ENCODE measurements at places on chromosomes 7 and 10.

DNA sequence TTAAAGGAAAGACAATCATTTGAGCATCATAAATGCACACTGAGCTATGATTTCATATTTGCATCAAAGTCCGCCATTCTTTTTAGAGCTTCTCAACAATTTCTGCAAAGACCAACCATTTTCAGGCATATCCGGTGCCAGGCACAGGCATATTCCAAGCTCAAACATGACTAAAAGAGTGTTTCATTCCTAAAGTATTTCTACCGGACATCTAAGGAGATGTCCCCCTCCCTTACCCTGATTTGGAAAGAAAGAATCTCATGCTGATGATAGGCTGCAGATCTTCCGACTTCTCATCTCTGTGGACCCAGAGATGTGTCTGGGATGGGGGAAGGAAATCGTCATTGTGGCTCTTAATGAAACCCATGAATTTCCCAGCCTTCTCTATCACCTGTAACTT, 600.5 kb upstream of the MGMT start:
- DNase-seq, result no peak

- DNase-seq, result no peak
Observed at GRCh38 chr7:25105911-25106310, 19.1 kb downstream of the CYCS start.

DNA sequence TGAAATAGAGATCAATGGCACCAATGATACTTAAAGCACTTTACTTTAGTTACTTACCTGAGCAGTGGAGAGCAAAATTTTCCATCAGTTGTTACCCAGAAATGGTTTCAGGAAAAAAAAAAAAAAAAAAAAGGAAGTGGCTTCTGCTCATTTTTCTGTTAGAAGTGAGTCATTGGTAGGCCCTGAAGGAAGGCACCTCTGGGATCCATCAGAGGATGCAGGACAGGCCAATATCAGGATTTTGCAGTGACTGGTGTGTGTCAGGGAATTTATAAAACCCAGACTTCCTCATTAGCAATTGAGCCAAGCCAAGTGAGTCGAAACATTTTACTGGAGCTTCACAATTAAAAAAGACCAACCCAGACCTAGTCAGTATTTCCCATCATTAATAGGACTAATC, 2.3 kb upstream of the SMIM30 start:
- no peak for DNase-seq

DNA sequence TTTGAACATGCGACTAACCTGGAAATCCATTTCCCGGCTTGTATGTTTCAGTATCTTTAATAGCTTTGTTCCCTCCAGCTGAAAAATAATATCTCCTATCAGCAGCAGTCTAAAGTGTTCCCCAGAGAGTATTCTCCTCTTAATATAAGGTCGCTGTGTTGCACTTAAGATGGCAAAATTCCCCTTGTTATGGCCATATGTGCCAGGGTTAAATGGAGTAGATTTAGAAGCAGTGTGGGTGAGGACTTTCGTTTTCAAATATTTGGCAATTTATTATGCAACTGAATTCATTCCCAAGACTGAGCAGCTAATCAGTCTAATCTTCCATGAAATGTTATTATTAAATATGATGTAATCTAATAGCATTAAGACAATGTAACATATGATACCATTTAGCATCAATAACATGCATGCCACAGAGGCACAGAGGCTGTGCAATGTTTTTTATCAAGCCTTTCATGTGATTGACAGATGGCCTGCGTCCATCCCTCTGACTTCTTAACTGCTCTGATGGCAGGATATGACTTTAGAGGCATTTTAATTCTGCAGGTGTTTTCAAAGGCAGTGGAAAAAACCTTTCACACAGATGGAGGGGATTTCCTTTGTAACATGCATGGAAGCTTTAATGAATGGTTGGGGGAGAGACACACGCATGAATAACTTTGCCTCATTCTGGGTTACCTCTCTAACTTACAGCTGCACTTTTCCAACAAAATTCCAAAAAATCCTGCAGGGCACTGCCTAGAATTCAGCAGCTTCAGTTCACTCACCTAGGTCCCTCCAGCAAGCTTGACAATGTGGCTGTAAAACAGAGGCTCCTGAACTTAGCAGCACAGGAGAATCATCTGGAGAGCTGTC, 55.1 kb upstream of the ZPBP start:
- peak; percentile 51 for DNase-seq

DNA sequence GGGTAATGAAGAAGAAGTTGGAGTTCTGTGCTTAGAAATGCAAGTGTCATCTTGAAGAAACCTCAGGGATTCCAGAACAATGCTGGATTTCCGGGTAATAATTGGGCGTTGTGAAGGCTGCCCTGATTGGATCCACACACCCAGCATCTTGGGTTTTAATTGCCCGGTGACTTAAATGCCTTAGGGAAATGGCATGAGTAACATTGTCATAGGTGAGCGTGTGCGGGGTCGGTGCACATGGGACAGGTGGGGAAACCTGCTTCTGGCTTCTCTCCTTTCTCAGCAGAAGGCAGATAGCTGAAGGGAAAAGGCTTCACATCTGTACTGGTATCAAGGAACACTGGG, 15.2 kb upstream of the CAMK1D start:
- DNase-seq, result no peak

- no peak for DNase-seq
Observed at GRCh38 chr10:77478962-77479359, 158.6 kb downstream of the KCNMA1 start.

GRCh38 chr10:70661623-70662361, 10.5 kb upstream of the ADAMTS14 start:
- no peak for DNase-seq

DNA sequence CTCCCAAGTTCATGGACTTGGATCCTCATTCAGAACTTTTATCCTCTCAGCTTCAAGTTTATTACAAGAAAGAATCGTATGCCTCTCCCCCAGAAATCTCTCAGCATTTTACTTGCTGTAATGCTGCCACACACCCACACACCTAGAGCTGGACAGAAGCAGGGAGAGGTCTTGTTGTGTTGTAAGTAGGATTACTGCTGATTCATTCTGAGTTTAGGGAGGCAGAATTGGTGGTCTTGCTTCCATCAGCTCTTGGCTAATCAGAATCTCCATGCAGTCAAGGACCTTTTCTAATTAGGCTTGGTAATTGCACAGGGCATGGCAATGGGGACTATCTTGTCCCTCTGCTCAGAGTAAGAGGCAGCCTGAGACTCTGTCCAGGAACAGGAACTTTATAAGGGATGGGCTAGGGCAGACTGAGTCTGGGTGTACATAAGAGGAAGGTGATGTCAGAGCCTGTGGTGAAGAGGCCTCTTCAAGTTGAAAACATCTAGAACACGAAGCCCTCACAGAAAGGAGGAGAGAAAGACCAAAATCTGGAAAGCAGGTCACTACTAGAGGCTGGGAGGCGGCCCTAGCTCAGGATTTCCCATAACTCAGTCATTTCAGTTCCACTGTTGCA, 7.0 kb upstream of the PTPRE start:
- DNase-seq, result no peak

- DNase-seq, result no peak
Observed at GRCh38 chr10:624605-625332, 64.7 kb downstream of the DIP2C start.

DNA sequence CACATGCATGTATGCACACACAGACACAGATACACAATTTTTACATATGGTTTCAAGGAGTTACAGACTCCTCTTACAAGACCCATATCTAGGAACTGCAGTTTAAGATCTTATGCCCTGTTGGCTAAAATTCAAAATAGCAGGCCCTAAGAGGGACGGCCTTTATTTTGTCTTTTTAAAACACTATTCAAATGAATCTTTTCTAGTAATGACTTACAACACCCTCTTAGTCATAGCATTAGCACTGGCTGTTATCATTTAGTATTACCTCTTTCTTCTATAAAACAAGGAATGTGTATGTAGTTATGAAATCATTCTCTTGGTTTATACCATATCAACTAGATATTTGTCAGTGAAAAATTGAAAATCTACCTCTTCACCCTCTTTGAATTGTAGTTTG, 15.3 kb downstream of the PAPSS2 start:
- DNase-seq, result no peak

DNA sequence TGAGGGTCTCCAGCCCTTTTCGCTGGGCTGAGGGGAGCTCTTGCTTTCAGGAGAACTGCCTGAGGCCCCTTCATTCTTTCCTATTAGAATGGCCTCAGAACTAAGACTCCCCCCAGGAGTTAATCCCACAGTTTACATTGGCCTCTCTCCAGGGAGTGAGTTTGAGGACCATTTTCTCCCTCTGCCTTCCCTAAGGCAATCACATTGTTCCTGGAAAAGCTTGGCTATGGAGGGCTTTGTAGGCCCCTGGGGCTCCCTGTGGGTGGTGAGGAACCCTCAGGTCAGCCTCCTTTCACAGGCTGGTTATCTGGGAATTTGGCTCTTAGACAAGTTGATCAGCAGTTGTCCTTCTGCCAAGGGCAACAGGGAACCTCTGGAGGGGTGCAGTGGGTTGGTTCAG, 343.7 kb downstream of the RPS24 start:
- DNase-seq, result no peak

- no peak for DNase-seq
Observed at GRCh38 chr10:71203716-71204115, 8.7 kb upstream of the UNC5B start.

- no peak for DNase-seq
Observed at GRCh38 chr7:117492649-117493048, 12.8 kb downstream of the CFTR start.

DNA sequence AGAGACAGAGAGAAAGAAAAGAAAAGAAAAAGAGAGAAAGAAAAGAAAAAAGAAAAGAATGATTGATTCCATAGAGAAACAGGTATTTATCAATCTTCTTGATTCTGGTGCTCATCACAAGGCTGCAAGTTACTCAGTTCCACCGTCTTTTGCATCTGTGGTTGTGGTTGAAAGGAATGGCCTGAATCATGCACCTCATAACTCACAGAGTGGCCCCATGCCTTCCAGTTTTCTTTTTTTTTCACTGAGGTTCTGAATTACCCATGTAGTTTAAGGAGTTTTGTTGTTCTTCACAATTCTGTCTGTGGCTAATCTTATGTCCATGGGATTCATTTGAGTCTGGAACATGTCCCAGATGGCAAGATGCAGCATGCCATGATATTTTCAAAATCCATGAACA, 156.0 kb downstream of the ZNF33B start:
- DNase-seq, result no peak

- DNase-seq, result no peak
Observed at GRCh38 chr10:112792487-112793201, 157.4 kb upstream of the TCF7L2 start.

DNA sequence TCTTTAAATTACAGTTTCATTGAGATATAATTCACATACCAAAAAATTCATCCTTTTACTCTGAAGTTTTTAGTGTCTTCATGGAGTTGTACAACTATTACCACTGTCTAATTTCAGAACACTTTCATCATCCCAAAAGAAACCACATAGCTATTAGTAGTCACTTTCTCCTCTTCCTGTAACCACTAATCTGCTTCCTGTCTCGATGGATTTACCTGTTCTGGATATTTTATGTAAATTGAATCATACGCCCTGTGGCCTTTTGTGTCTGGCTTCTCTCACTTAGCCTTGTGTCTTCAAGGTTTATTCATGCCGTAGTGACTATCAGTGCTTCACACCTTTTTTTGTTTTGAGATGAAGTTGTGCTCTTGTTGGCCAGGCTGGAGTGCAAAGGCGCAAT, 135.5 kb downstream of the DOCK1 start:
- DNase-seq, result no peak

DNA sequence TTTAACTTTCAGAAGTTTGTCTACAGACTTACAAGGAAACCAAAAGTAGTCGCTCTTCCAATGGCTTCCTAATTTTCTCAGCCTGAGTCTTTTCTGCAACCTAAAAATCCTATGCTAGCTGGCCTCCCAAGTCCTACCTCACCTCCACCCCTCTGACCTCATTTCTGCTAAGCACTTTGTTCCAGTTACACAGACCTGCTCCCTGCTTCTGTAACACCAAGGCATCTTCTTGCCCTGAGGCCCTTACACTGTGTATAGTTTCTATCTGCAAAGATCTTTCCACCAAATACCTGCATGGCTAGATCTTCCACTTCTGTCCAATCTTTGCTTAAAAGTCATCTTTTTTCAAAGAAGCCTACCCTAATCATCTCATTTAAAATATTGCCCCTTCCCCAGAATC, 1.9 kb upstream of the SNX13 start:
- no peak for DNase-seq

DNA sequence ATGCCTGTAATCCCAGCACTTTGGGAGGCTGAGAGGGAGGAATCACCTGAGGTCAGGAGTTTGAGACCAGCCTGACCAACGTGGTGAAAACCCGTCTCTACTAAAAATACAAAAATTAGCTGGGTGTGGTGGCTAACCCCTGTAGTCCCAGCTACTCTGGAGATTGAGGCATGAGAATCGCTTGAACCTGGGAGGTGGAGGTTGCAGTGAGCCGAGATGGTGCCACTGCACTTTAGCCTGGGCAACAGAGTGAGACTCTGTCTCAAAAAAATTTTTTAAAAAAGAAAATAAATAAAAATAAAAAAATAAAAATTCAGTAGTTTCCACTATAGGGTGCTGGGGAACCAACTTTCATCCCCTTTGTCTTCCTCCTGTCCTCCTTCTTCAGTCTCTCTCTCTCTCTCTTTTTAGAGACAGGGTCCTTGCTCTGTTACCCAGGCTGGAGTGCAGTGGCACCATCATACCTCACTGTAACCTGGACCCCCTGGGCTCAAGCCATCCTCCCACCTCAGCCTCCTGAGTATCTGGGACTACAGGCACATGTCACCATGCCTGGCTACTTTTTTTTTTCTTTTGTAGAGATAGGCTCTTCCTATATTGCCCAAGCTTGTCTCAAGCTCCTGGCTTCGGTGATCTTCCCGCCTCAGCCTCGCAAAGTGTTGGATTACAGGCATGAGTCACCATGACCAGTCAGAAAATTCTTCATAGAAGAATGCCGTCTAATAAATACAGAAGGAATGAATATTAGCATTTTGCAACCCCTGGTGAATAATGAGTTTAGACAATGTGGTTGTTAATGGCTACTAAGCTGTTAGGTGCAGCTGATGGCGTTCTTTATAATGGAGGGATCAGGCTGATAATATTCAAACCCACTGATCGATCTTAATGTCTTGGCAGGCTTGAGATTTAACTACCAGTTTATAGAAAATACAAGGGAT, 20.6 kb downstream of the RBM20 start:
- no peak for DNase-seq

Measured in effector CD4-positive, alpha-beta T cell (primary cell).